Effector memory CD4-positive, alpha-beta T cell (primary cell): ENCODE measurements at places on chromosomes 5 and 9.

- DNase-seq: no peak
Observed at GRCh38 chr9:26947736-26948135, 694 bp upstream of the PLAA start.

GRCh38 chr9:134062461-134063087 is 5.3 kb downstream of the BRD3 start:
- no peak for DNase-seq

DNA sequence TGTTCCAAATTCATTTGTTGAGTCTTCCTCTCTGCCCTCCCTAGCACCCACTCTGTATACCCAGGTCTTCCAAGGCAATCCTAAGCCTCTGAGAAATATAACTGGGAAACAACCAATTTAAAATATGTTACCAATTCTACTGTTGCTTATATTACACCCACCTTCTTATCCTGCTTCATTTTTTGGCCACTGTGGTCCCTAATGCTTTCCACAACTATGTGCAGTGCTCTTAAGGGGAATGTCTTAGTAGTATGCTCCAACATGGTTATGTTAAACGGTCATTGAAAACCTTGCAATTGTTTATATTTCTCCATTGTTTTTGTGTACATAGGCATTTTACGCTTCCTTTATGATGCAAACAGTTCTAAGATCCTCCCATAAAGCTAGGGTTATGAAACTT is 273.1 kb upstream of the HAPLN1 start:
- no peak for DNase-seq

DNA sequence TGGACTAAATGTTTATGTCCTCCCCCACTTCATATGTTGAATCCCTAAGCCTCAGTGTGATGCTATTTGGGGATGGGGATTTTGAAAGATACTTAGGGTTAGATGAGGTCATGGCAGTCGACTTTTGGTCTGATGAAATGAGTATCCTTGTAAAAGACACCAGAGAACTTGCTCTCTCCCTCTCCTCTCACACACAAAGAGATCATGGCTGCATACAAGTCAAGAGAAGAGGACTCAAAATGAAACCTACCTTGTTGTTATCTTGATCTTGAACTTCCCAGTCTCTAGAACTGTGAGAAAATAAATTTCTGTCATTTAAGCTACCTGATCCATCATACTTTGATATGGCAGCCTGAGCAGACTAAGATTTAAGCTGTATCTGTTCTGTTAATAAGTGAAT is 144.0 kb upstream of the HAPLN1 start:
- DNase-seq: no peak

- DNase-seq: no peak
Observed at GRCh38 chr5:101390151-101390908, 487.2 kb upstream of the ST8SIA4 start.

- DNase-seq: no peak
Observed at GRCh38 chr5:127899214-127899610, 184.4 kb upstream of the SLC12A2 start.

DNA sequence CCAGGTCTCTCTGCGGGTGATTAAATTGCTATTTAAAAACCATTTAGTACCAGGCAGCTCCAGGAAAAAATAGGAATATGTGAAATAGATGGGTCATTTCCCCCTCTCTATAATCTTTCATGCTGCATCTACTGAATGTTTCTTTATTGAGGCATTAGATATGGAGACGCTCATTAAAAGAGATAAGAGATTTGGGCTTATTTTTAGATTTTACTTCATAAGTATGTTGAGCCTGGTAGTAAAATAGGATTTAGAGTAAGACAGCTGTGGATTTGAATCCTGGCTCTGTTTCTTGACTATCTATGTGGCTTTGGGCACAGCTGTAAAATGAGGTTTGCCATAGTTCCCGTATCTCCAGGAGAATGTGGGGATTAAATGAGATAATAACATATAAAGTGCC is 451.0 kb upstream of the GRIA1 start:
- DNase-seq: no peak

- DNase-seq: no peak
Observed at GRCh38 chr5:89883967-89884366, 525.6 kb downstream of the CETN3 start.

- DNase-seq: no peak
Observed at GRCh38 chr9:107290619-107291018, 7.5 kb downstream of the RAD23B start.

DNA sequence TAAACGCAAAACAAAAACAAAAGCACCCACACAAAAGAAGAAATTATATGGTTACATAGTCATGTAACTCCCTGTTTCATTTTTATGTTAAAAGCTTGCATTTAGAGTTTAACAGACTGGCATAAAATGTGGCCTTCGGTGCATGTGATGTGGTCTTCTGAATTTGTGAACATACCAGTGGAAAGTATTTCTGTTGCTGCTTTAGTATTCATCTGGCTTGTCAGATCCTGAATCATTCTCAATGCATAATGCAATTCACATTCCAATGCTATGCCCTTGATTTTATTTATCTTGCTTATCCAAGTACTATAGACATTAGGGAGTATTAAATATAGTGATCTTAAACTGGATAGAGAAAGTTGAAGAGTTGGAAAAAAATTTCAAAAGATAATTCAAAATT is 740.2 kb upstream of the ZNF608 start:
- no peak for DNase-seq

GRCh38 chr9:137296670-137297664 is 5.1 kb downstream of the NRARP start:
- no peak for DNase-seq
